ENCODE measurements at places on chromosomes 3 and 15.

DNA sequence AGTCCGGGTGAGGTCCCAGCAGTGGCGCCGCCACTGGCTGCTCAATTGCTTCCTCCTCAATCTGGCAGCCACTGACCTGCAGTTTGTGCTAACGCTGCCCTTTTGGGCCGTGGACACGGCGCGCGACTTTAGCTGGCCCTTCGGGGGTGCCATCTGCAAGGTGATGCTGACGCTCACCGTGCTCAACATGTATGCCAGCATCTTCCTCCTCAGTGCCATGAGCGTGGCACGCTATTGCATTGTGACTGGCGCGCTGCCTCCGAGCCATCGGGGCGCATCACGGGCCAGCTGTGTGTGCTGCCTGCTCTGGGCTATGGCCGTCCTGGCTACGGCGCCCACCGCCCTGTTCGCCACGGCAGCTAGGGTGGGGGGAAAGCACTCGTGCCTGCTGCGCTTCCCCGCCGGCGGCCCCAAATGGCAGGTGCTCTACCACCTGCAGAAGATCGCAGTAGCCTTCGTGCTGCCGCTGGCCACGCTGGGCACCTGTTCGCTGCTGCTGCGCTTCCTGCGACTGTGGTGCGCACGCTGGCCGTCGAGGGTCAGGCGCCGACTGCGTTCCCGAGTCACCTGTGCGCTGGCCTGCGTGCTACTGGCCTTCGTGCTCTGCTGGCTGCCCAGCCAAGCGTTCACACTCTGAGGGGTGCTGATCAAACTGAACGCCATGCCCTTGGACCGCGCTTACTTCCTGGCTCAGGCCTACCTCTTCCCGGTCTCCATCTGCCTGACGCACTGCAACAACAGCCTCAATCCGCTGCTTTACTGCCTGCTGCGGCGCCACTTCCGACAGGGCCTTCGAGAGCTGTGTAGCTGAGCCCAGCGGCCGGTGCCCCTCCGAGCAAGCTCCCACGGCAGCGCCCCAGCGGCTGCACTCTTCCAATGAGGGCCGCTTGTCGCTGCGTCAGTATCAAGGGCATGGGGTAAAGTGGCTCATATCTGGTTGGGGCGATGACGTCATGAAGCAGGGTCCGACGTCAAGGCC lies 20.3 kb upstream of the ADAMTS7 start:
- peak; percentile 6 for DNase-seq

DNA sequence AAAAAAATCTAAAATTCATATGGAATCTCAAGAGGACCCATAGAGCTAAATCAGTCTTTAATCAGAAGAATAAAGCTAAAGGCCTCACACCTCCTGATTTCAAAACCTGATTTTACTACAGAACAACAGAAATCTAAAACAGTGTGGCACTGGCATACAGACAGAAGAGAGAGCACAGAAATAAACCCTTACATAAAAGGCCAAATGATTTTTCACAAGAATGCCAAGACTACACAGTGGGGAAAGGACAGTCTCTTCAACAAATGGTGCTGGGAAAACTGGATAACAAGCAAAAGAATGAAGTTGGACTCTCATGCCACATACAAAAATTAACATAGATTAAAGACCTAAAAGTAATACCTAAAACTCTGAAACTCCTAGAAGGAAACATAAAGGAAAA lies 10.1 kb downstream of the TOP2B start:
- no peak for DNase-seq

DNA sequence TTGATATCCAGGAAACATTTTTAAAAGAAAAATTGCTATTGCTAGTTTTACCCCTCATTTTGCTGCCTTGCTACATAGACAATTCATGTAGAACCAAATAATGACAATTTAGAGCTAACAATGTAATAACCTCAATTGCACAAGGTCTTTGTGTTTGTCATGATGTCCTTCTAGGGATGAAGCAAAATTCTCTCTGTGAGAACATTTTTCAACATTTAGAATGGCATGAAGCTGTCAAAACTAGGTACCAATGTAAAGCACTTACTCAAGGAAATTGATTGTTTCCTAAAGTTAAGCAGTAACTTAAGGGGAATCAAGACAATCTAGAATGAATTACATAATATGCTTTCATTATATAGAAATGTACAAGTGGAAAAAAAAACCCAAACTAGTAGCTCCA lies 7.9 kb upstream of the FGF7 start:
- DNase-seq = no peak

DNA sequence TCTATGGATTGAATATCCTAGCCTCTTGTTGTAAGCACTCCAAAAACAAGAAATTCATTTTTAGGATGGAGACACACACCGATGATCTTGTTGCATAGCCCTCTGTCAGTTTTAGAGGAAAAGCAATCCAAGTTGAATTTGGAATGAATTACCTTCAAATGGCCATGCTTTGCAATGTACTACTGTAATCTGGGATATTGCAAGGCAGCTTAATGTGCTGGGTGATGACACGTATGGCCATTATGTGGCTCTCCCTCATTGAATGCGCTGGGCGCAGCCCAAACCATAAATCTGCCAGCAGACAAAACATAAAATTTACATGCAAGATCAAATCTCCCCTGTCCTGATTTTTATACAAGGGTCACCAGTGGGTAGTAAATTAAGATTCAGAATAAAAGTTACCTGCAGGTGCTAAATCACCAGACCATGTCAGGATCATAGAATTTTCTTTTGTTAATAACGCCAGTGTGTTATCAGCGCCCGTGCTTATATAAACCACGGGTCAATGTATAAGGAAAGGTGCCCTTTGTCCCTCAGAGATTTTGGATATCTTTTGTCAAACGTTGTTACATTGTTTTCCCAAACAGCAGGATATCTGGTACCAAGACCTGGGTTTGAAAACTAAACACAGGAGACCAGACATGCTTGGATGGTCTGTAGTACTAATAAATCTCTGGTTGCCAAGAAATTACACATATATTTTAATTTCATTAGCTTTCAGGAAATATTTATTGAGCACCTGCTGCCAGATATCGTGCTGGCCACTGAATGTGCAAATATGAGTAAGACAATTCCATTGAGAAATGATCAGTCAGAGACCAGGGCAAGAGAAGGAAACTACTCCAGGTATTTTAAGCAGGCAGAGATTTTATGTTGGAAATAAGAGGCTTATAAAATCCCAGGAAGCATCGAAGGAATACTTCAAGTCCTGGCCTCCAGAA lies 237.1 kb downstream of the EBLN2 start:
- DNase-seq = no peak

GRCh38 chr3:97896129-97896528 lies 74.3 kb downstream of the CRYBG3 start:
- no peak for DNase-seq

DNA sequence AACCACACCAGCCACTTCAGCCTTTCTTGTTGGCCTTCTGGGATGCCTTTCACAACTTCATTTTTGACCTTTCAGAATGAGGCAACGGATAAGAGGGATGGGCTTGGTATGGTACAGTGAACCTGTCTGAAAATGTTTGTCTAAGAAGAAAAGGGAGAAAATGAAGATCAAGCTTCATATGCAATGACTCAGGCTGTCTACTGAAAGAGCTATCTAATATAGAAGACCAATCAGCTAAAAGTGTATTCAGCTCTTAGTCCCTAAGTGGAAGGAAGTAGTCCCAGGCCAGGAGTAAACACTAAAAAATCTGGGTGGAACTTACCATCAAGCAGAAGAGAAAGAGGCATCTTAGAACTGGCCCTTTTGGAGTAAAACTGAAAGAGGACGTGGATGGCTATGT lies 12.2 kb upstream of the UPK1B start:
- no peak for DNase-seq

DNA sequence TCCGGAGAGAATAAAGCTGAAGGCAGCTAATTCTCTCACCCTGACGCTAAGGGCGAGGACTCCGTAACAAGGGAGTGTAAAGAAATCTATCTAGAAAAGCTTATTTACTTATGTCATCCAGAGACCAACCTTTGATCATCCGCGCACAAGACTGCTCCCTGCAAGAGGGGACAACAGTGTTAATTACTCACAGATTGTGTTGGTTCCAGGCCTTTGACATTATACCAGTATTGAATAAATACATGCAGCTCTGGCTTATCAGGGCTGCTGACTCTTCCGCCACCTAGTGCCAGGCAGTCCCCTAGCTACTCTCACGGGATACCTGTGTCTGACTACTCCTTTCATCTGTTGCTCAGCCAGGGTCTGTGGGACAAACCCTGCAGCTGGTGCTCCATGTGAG lies 211.7 kb downstream of the DTWD1 start:
- DNase-seq = peak; percentile 50

DNA sequence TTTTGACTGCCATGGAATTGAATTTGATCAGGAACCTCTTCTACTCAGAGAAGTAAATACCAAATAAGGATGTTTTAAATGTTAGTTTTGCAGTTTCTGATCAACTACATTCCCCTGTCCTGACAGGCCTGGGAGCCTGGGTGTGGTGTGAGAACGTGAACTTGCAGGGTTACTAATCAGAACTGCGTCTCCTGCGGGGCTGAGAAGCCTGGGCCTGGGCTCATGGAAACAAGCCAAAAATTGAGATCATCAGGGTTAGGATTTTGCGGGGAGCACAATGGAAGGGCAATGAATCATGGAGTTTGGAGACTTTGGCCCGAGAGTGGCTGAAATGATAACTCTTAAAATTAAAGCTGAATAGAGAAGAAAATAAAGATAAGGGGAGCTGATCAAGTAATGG lies 47.8 kb upstream of the C3orf70 start:
- no peak for DNase-seq

DNA sequence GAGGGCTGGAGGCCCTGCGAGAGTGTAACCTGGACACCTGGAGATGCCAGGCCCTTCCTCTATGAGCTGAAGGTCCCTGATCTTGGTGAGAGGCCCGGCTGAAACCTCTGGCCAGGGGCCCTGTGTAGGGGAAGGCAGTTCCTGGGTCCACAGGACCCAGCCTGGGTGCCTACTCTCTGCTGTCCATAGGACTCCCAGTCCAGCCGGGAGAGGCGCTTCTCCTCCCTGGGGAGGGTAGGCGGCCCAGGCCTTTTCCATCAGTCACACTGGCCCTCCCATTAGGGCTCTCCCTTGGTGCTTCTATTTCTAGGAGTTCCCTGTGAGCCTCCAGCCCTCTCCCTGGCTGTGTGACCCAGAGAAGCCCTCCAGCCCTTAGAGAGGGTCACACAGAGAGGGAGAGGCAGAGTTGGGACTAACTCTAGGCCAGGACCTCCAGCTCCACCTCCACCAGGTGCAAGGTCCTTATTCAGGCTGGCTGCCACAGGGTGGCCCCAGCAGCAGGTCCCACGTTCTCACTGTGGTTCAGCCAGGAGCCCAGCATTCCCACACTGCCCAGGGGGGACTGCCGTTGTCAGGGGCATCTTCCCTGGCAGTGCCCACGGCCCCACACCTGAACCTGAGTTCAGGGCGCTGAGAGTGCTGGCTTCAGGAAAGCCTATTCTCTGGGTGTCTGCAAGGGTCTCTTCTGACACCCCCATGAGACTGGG lies 146.8 kb downstream of the SMAD6 start:
- no peak for DNase-seq

DNA sequence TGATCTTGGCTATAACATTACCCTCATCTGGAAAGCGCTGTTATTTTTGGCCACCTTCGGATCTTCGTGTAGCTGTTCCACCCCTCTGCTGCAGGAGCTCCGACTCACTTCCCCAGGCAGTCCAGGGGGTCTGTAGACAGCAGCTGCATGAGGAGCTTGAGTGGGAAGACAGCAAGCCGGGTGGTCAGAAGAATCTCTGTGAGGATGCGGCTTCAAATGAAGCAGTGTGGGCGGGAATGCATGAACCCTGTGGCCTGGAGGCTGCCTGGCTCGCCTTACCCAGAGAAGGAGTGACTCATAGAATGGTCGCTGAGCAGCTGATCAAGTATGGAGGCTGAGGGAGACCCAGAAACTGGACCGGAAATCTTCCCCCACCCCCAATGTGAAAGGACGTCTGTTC lies 45.2 kb upstream of the NR2F2 start:
- DNase-seq = no peak

DNA sequence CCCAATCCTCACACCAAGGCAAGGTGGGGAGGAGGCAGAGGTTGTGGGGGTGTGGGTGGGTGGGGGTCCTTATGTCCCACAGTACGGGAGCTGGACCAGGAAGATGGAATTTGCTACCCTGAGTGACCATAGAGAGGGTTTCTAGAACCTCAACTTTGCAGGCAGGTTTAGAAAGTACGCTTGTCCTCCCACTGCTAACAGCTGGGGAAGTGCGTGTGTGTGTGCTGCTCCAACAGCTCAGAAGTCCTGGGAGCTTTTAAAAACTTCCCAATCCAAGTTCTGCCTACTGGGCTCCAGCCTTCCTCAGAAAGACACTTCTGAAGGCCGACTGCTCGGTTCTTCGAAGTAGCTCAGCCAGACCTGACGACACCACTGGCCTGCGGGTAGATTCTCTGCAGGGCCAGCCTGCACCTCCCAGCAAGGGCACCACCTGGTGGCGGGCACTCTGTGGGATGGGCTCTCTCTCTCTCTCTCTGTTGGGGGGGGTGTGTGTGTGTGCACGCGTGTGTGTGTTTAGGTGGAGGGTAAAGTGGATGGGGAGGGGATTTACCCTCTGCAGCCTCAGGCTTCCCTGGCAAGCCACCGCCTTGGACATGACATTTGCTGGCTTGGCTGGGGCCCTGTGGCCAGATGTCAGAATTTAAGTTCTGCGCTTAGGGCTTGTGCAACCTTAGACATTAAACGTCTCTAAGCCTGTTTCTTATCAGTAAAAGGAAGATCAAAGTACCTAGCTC lies 15.6 kb downstream of the TMEM158 start:
- peak; percentile 91 for DNase-seq

- no peak for DNase-seq
These were observed 7.8 kb downstream of the RPS17 start for GRCh38 chr15:82532383-82532990.

GRCh38 chr3:97885931-97886824 lies 64.4 kb downstream of the CRYBG3 start:
- no peak for DNase-seq

Measured in thyroid gland (tissue), 4 donors.